Esophagus muscularis mucosa (tissue), 4 donors: ENCODE measurements at places on chromosomes 6 and 20. TPM values are rescaled to one million over a fixed set of nuclear protein-coding genes. Genes with fewer than 3 reads are reported as not detected.

GRCh38 chr6:44227148-44227793 lies 3.9 kb downstream of the SLC29A1 start:
- peak overlapping the region; percentile 34 for H3K4me3 ChIP-seq
- peaks cover 42% of the 10 kb centered on the region for H3K36me3 ChIP-seq
- H3K4me1 ChIP-seq = peaks cover 94% of the 10 kb centered on the region
- no peak for DNase-seq
- H3K27me3 ChIP-seq = no peaks in the 10 kb centered on the region

- H3K36me3 ChIP-seq = no peaks in the 10 kb centered on the region
- no peaks in the 10 kb centered on the region for H3K4me1 ChIP-seq
- H3K27me3 ChIP-seq = no peaks in the 10 kb centered on the region
- H3K27ac ChIP-seq = no peak overlapping the region
These were observed 594.9 kb downstream of the PHF3 start for GRCh38 chr6:64230530-64230929.

DNA sequence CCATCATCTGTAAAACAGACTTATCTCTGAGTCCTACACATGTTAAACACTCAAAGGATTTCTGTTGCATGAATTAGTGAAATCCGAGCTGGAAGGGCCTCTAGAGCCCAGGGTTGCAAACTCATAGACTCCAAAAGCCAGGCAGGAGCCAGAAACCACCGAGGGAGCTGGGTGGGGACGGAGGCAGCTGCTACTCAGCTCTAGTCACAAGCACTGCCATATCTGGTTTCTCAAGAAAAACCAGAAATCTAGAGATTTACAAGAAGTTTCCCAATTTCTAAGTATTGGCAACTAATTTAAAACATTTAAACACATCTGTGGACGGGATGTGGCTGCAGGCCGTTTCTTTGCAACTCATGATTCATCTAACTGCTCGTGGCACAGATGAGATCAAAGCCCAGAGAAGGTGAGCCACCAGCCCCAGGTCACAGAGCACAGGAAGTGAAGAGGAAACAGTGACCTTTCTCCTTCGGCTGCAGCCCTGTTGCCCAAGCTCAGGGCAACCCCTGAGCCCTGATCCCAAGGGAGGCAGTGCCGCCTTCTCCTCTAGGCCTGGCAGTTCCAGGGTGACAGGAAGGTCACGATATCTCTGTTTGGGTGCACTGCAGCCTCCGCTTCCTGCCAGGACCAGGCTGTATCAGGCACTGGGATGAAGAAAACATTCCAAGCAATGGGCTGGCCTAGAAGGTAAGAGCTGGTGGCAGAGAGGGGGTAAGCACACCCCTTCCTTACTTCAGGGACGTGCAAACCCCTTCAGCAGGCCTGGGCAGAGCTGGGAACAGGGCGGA lies 26.4 kb upstream of the PTGIS start:
- H3K4me1 ChIP-seq = peaks cover 40% of the 10 kb centered on the region
- H3K36me3 ChIP-seq = no peaks in the 10 kb centered on the region
- no peaks in the 10 kb centered on the region for H3K27me3 ChIP-seq
- H3K27ac ChIP-seq = peak overlapping the region; percentile 74

GRCh38 chr6:138817799-138818198 lies 21.9 kb downstream of the ECT2L start:
- H3K27ac ChIP-seq = no peak overlapping the region
- H3K27me3 ChIP-seq = no peaks in the 10 kb centered on the region
- no peaks in the 10 kb centered on the region for H3K36me3 ChIP-seq
- peaks cover 8% of the 10 kb centered on the region for H3K4me1 ChIP-seq
- H3K4me3 ChIP-seq = no peak overlapping the region

DNA sequence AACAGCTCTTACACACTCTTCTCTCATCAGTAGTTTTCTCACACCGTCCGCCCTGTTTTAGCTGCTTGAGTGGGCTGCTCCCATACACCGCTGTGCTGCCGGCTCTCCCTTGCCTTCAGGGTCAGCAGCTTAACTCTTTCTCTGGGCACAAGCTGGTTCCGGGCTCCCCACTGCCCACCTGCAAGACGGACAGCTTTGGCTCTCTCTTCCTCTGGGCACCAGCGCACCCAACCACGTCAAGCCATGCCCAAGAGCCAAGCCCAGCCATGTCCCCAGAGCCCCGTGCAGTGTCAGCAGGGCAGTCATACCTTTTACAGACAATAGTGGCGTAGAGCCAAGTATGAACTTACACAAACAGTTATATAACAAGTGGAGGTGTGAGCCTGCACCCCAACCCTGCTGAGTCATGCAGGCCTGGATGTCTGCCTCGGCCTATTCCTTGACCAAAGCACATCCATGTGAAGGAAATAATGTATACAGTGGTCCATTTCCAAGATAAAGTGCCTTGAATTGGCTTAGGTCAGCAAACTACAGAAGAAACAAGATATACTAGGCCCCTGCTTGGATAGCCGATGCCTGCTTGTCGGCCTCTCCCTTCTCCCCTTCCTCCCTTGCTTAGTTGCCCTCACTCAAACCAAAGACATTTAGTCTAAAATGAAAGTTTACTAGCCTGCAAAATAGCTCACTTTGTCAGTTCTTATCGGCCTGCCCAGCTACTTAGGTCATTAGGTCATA lies 89.3 kb downstream of the JPH2 start:
- H3K27ac ChIP-seq = peak overlapping the region; percentile 53
- peaks cover 20% of the 10 kb centered on the region for H3K4me1 ChIP-seq
- no peaks in the 10 kb centered on the region for H3K27me3 ChIP-seq

CPXM1 gene
- 0.45 TPM for total RNA-seq

UQCC2 gene
- total RNA-seq = 13.3 TPM
